ENCODE measurements at places on chromosomes 6 and 20.

GRCh38 chr6:14719270-14719669 is 526.6 kb upstream of the JARID2 start:
- no peak for DNase-seq

DNA sequence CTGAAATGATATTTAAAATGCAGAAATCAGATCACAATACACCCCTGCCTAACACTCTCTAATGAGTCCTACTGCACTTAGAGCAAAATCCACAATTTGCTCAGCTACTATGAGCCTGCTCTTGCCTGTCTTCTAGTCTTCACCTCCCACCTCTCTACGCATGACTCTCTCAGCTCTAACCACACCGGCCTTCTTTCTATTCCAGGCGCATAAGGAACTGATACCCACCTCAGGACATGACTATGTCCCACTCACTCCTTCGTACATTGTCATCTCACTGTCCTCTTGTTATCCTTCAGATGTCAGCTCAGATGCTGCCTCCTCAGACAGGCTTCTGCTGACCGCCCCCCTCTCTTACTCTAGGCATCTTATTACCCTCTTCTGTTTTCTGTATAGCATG is 201.0 kb upstream of the FLRT3 start:
- DNase-seq, result no peak

- no peak for DNase-seq
Measured at GRCh38 chr6:35064290-35064689, 76.8 kb downstream of the TCP11 start.

DNA sequence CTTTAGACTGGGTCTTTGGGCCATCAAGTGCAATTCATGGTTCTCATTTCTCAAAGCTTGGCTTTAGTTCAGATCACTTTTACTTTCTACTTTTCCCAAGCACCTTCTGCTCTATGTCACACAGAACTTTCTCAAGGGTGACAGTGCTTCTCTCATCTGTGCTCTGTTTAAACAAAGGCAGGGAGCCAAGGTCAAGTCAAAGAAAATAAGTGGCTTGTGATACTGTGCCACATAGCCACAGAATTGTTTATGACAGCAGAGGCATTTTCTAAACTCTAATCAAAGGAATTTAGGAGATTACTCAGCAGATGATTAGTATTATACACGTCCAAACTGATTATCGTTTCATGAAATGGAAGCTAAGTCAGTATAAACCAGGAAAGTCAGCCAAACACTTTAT is 348.0 kb downstream of the HDGFL1 start:
- no peak for DNase-seq

- no peak for DNase-seq
Measured at GRCh38 chr6:11911538-11911937, 100.6 kb upstream of the HIVEP1 start.

GRCh38 chr6:89033461-89033860 is 47.1 kb upstream of the PNRC1 start:
- DNase-seq, result no peak

- no peak for DNase-seq
Measured at GRCh38 chr20:62027698-62028321, 37.9 kb downstream of the TAF4 start.

DNA sequence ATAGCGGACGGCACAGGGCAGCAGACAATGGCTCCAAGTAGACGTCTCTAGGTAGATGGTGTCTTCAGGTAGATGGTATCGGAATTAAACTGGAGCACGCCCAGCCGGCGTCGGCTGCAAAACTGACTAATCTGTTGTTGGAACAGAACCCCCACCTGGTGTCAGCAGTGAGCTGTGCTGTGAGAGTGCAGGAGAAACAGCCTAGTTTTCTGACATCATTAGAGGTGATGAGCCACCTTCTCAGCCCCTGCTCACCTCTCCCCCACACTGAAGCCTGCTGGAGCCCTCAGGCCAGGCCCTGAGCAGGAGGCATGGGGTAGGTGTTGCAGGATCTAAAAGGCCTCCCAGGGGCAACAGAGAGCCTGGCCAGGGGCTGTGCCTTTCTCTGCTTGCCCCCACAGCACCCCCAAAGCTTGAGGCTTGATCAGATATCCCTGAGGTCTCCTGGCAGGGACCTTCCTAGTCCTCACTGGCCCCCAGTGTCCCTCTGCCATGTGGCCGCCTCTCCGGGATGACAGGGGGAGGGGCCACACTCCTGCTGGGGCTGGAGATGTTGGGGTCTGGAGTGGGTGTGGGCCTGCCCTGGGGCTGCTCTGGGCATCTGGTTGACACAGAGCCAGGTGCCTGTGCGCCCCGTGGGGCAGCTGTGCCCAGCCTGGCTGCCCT is 6.9 kb upstream of the HELZ2 start:
- peak; percentile 83 for DNase-seq

DNA sequence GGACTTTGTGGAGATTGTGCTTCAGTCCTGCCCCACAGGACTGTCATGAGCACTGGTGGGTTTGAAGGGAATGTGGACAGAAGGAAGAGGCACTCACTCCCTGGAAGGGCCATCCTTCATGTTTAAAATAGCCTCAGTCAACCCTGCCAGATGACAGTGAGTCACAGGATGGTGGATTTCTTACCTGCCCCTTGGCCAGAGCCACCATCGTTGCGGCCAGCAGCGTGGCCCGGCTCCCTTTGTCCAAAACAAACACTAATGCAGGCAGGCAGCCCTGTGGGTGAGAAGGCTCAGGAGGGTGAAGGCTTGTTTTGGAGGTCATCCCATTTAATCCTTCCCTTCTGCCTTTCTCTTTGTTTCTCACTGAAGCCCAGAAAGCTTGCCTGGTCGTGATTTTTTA is 422.7 kb downstream of the CD83 start:
- no peak for DNase-seq

- DNase-seq, result peak; percentile 84
Measured at GRCh38 chr6:135114355-135115145, 59.9 kb upstream of the HBS1L start.

- no peak for DNase-seq
Measured at GRCh38 chr6:148523048-148523447, 180.4 kb downstream of the SASH1 start.

- peak; percentile 57 for DNase-seq
Measured at GRCh38 chr6:31180500-31180899, 10.0 kb upstream of the POU5F1 start.

DNA sequence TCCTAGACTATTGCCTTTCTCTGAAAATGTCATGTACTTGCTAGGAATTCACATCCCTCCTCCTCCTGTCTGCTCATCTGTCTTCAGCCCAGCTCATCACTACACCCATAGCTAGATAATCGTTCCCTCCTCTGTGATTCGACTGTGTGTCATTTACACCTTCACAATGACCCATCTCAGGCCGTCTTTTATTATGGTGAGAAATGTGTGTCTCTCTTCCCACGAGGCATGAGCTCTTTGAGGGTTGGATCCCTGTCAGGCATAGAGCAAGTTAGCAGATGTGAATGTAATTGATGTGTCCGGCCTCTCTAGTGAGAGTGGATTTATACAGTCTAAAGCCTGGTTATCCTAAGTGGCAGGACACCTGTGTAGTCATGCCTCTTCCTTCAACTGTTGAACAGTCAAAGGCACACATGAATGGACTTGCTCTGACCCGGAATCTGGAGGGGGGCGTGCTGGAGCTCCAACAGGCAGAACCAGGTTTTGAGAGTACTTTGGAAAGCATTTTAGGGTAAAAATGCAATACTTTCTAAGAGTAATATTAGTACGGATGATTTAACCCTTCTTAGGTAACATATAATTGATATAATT is 182.1 kb downstream of the UTRN start:
- DNase-seq, result no peak

Measured in activated CD8-positive, alpha-beta T cell treated with anti-CD3 and anti-CD28 coated beads for 36 hours (primary cell).